ENCODE measurements at places on chromosomes 13 and 19.

DNA sequence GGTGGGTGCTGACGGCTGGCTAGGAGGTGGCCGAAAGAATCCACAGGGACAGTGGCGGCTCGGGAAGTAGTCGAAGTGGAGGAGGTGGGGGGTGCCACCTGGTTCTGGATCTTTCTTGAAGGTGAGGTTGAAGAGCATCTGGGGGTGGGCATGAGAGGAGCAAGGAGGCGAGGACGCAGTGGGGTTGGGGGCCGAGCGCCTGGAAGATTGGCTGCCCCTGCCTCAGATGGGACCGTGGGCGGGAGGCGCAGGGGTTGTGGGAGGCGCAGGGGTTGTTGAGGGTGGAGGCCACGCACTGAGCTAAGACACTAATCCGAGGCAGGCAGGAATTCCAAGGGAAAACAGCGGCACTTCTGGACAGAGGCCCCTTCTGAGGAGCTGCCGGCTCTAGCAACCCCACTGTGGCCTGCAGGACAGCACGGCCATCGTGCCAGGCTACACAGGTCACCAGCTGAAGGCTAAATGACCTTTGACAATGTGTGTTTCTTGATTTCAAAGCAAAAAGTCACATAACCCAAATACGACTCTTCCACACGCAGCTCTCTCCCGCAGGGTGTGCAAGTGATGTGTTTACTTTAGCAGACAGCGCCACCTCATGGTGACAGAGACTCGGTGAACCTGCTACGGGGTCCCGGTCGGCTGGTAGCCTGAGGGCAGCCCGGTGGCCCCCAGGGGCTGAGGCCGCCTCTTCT lies 44.1 kb upstream of the RANBP3 start:
- no peak for DNase-seq

DNA sequence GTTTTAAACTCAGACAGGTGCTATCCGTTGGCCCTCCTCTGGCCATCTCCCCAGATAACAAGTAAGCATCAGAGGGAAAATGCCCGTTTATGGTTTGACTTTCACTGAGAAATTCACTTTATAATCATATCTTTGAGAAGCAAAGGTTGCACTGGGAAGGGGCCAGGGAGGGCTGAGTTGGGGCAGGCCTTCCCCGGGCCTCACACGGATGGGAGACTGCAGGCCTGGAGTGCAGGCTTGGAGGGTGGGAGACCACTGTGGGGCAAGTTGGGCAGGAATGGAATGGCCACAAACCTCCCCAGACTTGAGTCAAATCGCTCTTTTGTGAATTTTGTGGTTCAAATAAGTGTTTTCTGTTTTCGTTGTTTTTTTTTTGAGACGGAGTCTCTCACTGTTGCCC lies 451.7 kb downstream of the TSHZ3 start:
- DNase-seq: no peak

GRCh38 chr13:84609716-84610115 lies 727.4 kb upstream of the SLITRK1 start:
- no peak for DNase-seq

DNA sequence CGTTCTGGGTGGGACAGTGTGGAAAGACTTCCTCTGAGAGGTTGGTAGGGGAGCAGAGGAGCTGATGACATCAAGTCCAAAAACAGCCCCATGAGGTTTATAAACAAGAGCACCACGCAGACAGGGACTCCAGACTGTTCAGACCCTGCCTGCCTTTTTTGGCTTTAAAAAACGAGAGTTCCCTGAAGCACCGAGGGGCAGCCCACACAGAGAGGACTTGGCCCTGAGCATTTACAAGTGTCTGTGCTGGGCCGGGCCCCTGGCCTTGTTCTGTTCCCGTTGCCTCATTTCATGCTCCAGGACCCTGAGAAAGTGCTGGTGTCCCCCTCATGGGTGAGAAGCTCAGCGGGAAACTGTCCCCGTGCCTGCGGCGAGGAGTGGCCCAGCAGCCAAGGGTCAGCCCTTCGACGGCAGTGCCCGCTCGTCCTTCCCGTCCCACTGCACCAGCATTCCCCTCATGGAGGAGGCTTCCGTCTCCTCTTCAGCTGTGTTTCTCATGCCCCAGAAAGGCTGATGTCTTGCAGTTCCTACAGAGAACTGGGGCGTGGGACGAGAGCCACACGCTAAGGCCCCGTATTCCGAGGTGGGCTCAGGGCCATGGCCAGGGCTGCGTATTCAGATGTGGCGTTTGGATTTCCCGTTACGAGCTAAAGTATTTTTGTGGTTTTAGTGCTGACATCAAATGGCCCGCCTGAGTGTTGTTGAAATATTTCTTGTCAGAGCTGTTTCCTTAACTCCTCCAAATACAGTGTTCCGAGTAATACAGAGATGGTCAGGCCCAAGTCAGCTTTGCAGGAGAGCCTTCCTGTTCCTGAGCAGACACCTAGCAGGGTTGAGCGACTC lies 93.5 kb downstream of the ATP11A start:
- no peak for DNase-seq

- peak; percentile 62 for DNase-seq
Observed at GRCh38 chr19:38274739-38275138, 10.4 kb downstream of the SPINT2 start.

DNA sequence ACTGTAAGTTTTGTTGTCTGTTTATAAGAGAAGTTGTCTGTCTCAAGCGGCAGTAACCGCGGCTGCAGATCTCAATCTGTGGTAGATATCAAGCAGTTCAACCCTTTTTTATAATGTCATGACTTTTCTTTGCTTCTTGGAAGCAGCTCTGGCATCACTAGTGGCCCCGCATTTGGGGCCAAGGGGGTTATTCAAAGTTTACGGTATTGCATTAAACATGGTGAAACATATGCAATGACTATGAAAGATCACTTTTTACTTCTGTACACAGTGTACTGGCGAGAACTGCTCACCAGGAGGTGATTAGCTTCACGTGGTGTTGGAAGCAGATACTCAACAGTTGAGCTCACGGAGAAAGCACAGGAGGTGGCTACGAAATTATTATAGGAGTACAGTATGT lies 4.6 kb upstream of the FFAR3 start:
- no peak for DNase-seq

DNA sequence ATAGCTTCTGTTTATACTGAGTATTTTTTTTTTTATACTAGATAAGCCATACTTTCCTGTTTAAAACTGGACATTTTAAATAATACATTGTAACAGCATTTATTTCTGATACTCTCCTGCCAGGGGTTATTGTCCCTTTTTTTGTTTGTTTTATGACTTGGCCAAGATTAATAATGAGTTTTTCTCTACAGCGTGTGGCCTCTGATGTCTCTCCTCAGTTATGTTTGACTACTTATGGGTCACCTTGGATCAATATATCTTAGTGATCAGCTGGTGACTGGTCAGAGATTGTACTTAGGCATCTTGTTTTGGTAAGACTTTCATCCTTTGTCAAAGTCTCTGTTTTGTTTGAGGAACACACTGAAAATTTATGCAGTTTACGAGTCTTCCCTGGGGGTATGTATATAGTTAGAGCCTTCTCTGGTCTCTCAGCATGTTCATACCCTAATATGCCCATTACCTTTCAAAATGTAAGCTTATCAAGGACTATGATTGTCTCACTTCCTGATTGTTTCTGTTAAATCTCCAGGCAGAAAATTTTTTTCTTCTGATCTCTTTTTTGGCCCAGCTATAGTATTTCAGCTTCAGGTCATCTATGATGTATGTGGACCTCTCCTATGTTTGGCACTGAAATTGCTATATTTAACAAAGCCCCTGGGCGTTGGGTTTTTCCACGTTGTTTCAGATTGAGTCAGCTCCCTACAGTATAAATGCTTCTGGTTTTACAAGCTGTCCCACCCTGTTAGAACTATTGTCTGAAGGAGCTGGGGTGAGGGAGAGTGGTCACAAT lies 87.9 kb downstream of the URI1 start:
- no peak for DNase-seq

DNA sequence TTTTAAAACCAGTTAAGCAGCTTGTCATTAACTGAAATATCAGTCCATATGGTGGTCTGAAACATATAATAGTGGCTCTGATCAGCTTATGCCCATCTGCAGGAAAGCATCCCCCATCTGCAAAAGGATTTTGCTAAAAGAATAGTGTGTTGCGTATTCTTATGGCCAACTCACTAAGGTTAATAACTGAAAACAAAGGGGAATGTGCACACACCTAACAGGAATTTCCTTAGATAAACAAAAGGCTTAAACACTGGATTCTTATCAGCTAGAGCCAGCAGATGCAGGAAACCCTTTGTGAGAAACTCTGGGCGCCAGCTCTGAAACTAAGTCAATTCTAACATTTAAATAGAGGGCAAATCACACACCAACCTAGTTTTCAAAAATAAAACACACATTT lies 22.1 kb downstream of the VPS36 start:
- DNase-seq: no peak

DNA sequence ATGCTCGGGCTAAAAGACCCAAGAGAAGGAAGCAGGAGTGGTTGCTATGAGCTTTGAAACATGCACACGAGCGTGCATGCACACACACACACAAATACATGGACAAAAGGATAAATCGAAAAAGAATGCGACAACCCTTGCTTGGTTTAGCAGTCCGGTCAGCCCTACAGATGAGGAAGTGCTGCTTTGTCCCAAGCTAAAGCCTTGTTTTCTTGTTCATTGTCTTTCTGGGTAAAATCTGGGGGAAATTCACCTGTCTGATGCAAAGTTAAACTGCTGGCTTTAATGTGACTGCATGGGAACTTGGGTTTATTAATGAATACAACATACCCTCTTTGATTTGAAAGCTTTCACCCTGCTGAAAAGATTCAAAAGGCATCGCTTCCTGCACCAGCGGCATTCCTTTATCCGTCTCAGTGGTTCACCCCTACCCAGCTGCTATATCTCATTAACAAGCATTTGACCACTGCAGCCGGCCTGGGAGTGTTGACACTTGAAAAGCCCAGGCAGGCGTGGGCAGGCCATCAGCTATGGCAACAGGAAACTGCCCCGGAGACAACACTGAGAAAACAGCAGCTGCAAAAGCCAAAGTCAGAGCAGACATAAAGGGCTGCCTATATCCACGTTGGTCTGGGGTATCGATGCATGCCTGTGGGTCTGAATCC lies 301.7 kb downstream of the NDFIP2 start:
- DNase-seq: peak; percentile 7

GRCh38 chr13:93377196-93377595 lies 150.6 kb downstream of the GPC6 start:
- no peak for DNase-seq

- DNase-seq: no peak
Observed at GRCh38 chr19:45103156-45103507, 10.2 kb downstream of the PPP1R37 start.

DNA sequence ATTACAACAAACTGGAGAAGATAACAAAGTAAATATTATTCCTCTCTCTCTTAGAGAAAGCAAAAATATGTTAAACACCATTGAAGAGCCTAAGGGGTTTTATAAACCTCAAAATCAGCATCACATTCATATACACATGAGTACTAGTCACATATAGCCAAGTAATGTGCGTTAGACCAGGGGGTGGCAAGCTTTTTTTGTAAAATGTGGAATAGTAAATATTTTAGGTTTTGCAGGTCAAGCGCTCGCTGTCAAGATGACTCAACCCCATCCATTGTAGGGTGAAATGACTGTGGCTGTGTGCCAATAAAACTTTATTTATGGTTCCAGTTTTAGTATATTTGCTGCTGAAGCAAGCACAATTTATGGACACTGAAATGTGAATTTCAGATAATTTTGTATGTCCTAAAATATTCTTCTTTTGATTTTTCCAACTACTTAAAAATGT lies 21.7 kb downstream of the RFX2 start:
- no peak for DNase-seq

DNA sequence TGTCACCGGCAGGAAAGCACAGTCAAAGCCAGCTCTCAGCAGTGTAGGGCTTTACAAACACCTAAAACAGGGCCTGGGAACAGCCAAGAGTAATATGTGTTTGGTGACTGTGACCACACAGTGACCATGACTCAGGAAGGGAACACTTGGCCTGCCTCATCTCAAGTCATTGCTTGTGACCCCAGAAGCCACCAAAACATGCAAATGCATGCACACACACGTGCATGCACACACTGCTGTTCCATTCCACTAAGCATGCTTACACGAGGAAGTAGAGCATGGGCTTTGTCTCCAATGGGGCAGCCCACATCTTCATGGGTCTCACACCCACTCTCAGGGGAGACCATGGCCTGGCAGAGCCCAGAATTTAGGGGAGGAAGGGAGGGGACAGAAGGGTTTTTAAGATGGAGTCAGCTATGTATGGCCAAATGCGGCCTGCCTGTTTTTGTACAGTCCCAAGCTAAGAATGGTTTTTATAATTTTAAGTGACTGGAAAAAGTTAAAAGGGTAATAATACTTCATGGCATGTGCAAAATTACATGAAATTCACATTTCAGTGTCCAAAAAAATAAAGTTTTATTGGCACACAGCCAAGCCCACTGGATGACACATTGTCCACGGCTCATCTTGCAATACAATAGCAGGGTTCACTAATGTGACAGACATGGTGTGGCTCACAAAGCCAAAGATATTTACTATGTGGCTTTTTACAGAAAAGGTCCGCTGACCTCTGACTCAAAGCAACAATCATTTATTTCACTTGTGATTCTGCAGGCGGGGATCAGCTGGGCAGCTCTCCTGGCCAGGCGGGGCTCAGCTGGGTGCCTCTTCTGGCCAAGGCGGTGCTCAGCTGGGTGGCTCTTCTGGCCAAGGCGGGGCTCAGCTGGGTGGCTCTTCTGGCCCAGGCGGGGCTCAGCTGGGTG lies 17.3 kb downstream of the ZFR2 start:
- DNase-seq: no peak

- DNase-seq: peak; percentile 61
Observed at GRCh38 chr13:40664350-40665125, 1.9 kb downstream of the FOXO1 start.

DNA sequence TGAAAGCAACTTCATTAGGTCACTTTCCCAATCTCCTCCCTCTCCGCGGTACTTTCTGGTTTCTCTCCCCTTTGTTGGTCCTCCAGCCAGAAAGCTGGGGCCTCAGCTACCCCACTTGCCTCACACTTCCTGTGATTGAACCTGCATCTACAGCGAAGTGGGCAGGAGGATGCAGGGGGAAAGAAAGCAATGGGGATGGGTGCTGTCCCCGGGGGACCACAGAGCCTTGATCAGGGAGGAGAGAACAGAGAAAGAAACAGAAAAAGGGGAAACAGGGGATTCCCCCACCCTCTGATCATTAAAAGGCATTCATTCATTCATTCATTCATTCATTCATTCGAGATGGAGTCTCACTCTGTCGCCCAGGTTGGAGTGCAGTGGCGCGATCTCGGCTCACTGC lies 74.2 kb downstream of the TRPM4 start:
- no peak for DNase-seq

GRCh38 chr19:57008432-57008831 lies 111.4 kb upstream of the USP29 start:
- DNase-seq: peak; percentile 40

DNA sequence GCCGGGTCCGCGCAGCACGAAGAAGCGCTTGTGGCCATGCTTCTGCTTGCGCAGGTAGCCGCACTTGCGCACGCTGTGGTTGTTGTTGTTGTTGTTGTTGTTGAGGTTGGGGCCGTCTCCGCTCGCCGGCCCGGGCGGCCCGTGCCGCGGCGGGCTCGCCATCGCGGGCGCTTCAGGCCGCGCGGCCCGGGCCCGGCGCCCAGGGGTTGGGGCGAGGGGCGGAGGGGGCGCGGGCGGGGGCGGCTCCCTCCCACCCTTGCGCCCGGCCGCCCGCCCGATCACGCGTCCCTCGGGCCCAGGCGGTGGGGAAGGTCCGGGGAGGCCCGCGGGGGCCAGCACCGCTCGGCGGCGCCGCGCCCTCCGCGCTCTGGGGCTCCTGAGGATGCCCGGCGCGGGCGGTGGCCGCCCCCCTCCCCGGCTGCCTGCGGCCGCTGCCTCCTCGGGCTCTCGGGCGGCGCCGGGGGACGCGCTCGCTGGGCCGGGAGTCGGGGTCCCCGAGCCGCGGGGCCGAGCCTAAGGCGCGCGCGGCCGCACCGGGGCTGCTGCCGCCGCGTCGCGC lies 412 bp downstream of the IRS2 start:
- DNase-seq: peak; percentile 49

- DNase-seq: no peak
Observed at GRCh38 chr13:95222733-95223018, 78.6 kb downstream of the ABCC4 start.
